ENCODE measurements at places on chromosomes 16 and 17. TPM values are rescaled to one million over a fixed set of nuclear protein-coding genes. Genes with fewer than 3 reads are reported as not detected.

The MYH1 gene
- total RNA-seq = not detected

The TPSAB1 gene
- total RNA-seq = not detected

The HOXB5 gene
- total RNA-seq = not detected

- no peaks in the 10 kb centered on the region for H3K4me1 ChIP-seq
- H3K4me3 ChIP-seq = no peak overlapping the region
- no peaks in the 10 kb centered on the region for H3K36me3 ChIP-seq
- DNase-seq = no peak
- no peak overlapping the region for H3K27ac ChIP-seq
- H3K27me3 ChIP-seq = no peaks in the 10 kb centered on the region
These were observed 116.8 kb downstream of the WWOX start for GRCh38 chr16:78216166-78216745.

GRCh38 chr17:27602721-27603420 is 28.1 kb upstream of the LGALS9 start:
- no peak overlapping the region for H3K4me3 ChIP-seq
- DNase-seq = peak; percentile 69
- no peaks in the 10 kb centered on the region for H3K27me3 ChIP-seq

- no peak overlapping the region for H3K27ac ChIP-seq
- no peaks in the 10 kb centered on the region for H3K27me3 ChIP-seq
These were observed 33.3 kb upstream of the SMPD3 start for GRCh38 chr16:68481636-68482035.

DNA sequence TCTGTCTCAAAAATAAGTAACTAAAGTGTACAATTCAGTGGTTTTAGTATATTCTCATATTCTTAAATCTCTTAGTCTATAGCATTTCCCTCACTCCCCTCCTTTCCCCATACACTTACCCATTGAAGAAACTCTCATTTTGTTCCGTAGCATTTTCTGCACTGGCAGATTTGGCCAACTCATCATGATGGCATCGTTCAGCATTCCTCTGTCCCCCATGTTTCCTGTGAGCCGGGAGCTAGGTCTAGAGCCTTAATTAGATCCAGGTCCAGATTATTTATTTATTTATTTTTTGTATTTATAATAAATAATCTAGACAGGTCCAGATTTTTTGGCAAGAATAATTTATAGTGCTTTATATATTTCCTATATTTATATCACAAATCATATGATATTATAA is 31.0 kb downstream of the HEATR3 start:
- H3K36me3 ChIP-seq = peaks cover 34% of the 10 kb centered on the region
- DNase-seq = no peak
- H3K4me3 ChIP-seq = no peak overlapping the region
- H3K4me1 ChIP-seq = no peaks in the 10 kb centered on the region

- H3K36me3 ChIP-seq = no peaks in the 10 kb centered on the region
- H3K27ac ChIP-seq = no peak overlapping the region
These were observed 9.6 kb upstream of the RHBDF2 start for GRCh38 chr17:76510831-76511244.

DNA sequence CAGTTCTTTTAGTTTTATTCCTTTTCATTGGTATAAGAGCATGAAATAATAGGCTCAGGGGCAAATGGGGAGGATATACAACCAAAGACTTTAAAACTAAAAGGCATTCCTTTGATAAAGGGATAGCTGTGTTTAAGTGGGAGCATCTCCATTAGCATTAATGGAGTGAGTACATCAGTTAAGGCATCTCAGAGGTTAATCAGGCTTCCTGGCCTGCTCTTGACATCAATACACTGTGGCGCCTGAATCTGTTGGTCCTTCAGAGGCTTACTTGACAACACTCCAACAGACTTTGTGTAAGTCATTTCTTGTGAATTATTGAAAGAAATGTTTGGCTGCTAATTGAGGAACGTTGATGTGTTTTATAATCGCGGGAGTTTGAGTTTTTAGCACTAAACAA is 230.7 kb downstream of the BCAS3 start:
- DNase-seq = no peak
- H3K4me1 ChIP-seq = no peaks in the 10 kb centered on the region
- no peak overlapping the region for H3K27ac ChIP-seq
- H3K27me3 ChIP-seq = no peaks in the 10 kb centered on the region
- H3K4me3 ChIP-seq = no peak overlapping the region

All from CD4-positive, alpha-beta memory T cell (primary cell).